Small intestine (tissue), 16 donors: ENCODE measurements at places on chromosomes 3 and 15.
A peak's percentile ranks its signal among the peaks of the same experiment; 100 is the strongest.

DNA sequence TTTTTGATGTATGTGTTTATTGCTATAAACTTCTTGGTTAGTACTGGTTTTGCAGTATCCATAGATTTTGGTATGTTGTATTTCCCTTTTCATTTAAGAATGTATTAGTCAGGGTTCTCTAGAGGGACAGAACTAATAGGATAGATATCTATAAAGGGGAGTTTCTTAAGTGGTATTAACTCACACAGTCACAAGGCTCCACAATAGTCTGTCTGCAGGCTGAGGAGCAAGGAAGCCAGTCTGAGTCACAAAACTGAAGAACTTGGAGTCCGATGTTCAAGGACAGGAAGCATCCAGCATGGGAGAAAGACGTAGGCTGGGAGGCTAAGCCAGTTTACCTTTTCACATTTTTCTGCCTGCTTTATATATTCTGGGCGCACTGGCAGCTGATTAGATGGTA is 8.4 kb downstream of the ARL6 start:
- no peak for DNase-seq

- peak; percentile 94 for DNase-seq
These were observed at the start of gene IL12A for GRCh38 chr3:159988617-159989271. IL12A (plus strand) TSS chr3:159988835.

DNA sequence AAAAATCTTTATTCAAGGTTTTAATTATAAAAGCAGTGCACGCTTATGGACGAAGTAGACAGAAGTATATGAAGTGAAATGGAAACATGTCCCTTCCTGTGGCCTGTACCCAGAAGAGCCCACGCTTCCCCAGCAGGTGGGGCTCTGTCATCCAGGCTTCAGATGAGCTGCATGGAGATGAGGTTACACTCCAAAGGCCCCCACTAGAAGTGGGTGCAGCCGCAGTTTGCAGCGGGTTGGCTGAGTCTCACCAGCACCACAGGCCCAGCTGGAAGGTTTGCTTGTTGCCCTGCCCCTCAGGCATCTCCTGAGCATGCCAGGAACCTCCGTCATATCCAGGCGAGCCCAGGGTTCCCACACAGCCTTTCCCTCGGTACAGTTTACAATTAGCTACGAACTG is 33.1 kb downstream of the PRR20G start:
- DNase-seq, result peak; percentile 6

- no peak for DNase-seq
These were observed 6.9 kb upstream of the SLC9A9 start for GRCh38 chr3:143855183-143855582.

GRCh38 chr15:100780208-100780800 is 99.3 kb upstream of the ALDH1A3 start:
- DNase-seq, result no peak
